ENCODE measurements at places on chromosomes 2 and 18.

DNA sequence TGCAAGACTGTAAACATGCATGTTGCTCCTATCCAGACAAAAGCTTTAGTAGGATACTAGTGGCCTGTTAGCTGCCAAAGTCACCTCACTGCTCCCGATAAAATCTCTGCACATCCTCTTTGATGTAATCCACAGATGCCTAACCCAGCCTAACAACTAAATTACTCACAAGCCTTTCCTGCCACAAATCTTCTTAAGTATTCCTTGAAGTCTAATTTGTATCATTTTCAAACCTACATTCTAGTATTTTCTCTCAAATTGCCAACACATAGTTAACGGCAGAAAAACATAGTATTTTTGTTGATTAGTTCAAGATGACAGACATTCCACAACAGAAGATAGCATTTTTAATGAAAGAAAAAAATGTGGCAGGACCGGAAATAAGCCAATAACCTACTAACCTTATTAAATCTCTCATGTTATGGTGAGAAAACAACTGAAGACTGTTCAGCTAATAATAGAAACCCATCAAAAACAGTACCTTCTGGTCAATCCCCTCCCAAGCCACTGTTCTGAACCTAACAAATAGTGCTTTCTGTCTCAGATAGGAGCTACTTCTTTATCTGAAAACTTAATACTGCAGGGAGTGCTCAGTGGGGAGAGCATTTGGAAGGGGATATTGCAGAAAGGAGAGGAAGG lies at the start of gene MPP4:
MPP4 (minus strand) TSS at position 57 of the 639 bp plus-strand sequence. CDS start 4,690 bp downstream, outside the sequence.
- peak; percentile 63 for DNase-seq

- DNase-seq = no peak
Observed at GRCh38 chr2:8198766-8199382, 483.0 kb upstream of the ID2 start.

GRCh38 chr2:69997015-69997830 lies 35.8 kb upstream of the ASPRV1 start:
- DNase-seq = peak; percentile 31

GRCh38 chr2:159737917-159738296 lies 25.6 kb downstream of the MARCHF7 start:
- no peak for DNase-seq

DNA sequence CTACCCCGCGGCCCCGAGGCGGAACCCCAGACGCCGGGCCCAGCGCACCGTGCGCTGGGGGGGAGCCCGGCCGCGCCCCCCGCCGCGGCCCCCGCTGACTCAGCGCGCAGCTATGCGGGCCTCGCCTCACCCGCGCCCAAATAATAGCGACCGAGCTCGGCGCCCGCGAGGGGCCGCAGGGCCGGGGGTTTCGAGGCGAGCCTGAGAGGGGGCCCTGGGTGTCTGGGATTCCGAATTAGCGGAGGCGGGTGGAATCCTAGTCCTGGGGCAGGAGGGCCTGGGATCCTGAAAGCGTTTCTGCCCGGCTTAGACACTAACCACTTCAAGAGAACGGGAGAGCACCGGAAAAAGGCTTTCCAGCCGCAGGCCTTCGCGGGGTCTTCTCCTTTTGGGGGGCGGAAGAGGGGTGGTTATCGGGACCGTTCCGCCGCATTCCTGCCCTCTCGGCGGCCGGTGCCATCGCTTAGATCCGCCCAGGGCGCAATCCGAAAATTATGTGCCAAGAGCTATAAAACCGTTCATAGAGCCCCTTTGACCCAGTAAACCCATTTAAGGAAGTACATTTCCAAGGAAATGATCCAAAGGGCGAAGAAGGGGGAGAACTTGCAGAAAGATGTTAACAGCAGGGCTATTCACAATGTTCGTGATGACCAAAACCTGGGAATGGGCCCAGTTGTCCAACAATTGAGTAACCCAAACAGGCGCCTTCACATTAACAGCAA lies 681 bp upstream of the ROCK2 start:
- peak; percentile 51 for DNase-seq

DNA sequence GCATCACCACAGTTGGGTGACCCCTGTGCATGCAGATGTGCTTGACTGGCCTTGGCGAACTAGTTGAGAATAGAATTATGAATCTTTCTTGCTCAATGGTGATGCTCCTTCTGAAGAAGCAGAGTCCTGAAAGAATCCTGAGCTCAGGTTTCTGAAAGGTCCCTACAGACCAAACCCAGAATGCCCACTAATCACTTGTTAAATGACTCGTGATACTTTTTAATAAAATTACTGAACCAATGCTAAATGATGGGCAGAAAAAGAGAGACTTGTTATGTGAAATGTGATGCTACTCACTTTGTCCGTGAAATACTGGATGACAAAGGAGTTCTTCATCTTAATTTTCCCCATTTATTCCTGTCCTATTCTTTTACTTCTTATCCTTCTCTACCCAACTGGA lies 263.5 kb upstream of the LRRTM1 start:
- DNase-seq = no peak

- no peak for DNase-seq
Observed at GRCh38 chr2:132875193-132875592, 205.2 kb upstream of the LYPD1 start.

GRCh38 chr2:42493468-42494354 lies at the start of gene KCNG3:
Gene KCNG3, minus strand, starts transcription at chr2:42493982. Its CDS starts 481 bp downstream, at chr2:42493501.
- peak; percentile 10 for DNase-seq

DNA sequence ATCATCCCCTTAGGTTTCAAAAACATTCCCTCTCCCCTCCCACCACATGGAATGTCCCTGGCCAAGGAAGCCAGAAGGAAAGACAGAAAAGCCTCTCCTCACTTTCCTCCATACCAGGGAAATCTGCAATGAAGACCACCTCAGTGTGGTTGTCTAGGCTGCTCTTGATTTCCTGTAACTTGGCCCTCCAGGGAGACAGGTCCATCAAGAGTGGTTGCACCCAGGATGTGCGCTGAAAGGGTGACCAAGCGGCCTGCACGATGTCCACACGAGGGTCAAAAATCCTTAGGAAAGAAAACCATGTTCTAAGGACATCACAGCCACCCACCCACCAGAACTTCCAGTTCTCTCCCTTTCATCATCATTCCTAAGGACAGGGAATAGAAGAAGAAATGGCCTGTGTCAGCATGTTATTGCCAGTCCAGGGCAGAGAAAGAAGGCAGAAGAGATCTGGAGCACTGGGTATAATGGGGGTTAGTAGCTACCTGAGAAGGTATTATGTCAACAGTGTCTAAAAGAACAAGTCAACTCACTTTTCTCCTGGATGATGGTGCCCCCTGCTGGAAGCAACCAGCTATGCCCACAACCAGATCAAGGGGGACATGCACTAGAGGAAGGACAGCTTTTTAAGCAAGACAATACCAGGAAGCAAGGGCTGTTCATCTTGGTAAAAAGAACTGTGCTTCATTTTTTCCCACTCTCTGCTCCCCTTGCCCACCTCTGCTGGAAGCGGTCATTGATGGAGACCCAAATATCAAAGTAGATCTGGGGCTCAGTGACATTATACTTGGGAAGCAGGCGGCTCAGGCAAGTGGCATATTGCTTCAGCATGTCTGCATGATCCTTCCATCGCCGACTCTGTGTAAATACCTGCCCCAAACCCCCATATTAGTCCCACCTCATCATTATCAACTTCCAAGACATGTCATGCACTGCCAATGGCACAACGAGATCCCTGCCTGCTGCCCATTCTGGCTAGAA lies 9.3 kb downstream of the GGCX start:
- no peak for DNase-seq

GRCh38 chr2:121336528-121337294 lies 51.7 kb upstream of the TFCP2L1 start:
- no peak for DNase-seq

DNA sequence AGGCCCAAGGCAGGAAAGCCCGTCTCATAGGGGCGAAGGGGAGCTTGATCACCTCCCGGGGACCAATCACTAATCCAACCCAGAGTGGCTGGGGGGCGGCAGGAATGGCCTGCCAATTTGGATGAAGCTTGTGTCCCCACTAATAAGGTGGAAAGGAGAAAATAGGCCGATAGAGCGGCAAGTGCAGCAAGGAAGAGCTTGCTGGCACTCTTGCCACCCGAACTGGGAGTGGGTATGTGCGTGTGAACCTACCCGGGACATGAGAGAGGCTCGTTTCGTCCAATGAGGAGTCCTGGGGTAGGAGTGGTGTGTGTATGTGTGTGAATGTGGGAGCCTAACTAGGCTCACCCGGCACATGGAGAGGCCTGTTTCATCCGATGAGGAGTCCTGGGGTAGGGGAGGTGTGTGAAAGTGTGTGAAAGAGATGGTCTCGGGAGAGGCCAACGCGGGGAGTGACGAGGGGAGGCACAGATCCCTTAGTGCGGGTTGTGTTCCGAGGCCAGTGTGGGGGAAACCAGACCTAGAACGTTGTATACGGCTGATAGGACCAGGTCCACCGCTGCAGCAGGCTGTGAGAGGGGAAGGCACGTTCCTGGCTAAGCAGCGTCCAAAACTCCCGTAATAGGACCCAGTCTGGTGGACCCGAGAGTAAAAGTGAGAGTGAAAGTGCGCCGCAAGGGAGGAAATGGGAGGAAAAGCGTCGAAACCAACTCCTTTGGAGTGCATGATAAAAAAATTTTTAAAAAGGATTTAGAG lies 47.1 kb upstream of the SELENOI start:
- peak; percentile 43 for DNase-seq

GRCh38 chr2:240436683-240437550 lies 1.5 kb downstream of the GPC1 start:
- peak; percentile 27 for DNase-seq

GRCh38 chr18:79416022-79416676 lies 20.4 kb downstream of the NFATC1 start:
- DNase-seq = no peak

GRCh38 chr2:23543302-23543701 lies 158.3 kb downstream of the KLHL29 start:
- DNase-seq = no peak
